ENCODE measurements at places on chromosomes 1 and 21.

GRCh38 chr1:175073061-175073460 lies 5.4 kb downstream of the TNN start:
- no peak for DNase-seq

GRCh38 chr1:175690298-175690697 lies 53.1 kb downstream of the TNR start:
- DNase-seq, result no peak

DNA sequence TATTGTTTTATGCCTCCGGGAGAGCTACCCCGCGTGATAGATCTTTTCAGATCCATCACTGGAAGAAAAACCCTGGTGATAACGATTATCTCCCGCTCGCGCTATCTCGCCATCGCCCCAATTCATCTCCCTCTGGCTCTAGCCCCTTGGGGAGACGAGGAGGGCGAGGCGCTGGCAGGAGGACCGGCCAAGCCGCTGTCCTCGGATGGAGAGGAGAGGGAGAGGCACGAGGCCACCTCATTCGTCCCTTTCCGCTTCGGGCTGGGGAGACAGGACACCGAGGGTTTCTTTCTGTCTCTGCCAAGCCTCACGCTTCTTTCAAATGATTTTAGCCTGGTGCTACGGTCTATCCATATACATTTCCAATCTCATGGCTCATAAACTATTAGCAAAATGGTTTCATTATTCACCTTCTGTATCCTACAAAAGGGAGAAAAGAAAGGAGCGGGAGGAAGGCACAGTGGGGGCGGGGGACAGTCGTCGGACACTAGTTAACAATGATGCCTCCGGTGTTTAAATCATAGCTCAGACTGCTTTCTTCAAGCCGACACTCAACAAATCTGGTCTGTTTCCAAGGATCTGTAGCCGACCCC lies 415.0 kb upstream of the ESRRG start:
- DNase-seq, result no peak

- no peak for DNase-seq
These were observed 28.4 kb downstream of the EXTL2 start for GRCh38 chr1:100866041-100866900.

GRCh38 chr1:62426237-62426636 lies 10.6 kb upstream of the USP1 start:
- DNase-seq, result no peak

DNA sequence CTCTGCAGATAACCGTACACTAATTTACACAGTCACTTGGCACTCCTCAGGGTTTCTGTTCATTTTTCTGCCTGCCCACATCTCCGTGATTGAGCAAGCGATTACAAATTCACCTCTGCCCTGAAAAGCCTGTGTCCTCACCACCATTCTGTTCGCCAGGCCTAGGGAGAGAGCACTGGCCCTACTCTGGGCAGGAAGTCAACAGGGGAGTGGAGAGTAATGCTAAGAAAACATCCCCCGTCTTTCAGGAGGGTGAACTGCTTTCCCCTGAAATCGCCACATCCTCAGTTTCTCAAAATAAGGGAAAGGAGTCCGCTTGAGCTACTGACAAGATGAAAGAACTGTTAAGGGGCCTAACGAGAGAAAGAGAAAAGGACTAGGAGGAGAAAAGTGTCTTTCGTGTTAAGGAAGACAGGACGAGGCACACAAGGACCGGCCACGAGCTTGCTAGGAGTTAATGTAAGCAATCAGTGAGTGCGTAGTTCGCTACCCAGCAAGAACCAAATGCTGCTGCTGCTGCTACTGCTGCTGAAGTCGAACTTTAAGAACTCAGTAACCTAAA lies 632 bp downstream of the PEX19 start:
- peak; percentile 32 for DNase-seq

- DNase-seq, result no peak
These were observed 6.0 kb upstream of the CITED4 start for GRCh38 chr1:40868051-40868723.

GRCh38 chr1:37169241-37169640 lies 134.9 kb upstream of the GRIK3 start:
- DNase-seq, result no peak

DNA sequence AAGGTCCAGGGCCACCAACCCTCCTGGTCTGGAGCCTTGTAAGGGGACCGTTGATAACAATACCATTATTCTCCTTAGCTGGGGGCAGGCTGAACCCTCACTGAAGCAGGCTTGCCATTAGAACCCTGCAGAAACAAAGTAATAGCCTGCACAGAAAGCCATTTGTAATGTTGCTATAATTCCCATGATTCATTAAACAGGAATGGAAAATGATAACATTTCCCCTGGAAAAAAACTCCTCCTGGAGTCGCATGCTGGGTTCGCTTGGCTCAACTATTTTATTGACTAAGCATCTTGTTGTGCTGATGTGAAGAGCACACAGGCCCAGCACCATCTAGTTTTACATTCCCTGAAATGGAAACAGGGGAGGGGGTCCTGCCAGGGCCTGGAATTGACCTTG lies 155.6 kb upstream of the CSF3R start:
- no peak for DNase-seq

- no peak for DNase-seq
These were observed 90.0 kb downstream of the NOS1AP start for GRCh38 chr1:162159515-162159914.

- DNase-seq, result no peak
These were observed 3.2 kb downstream of the EFNA4 start for GRCh38 chr1:155066777-155067176.

DNA sequence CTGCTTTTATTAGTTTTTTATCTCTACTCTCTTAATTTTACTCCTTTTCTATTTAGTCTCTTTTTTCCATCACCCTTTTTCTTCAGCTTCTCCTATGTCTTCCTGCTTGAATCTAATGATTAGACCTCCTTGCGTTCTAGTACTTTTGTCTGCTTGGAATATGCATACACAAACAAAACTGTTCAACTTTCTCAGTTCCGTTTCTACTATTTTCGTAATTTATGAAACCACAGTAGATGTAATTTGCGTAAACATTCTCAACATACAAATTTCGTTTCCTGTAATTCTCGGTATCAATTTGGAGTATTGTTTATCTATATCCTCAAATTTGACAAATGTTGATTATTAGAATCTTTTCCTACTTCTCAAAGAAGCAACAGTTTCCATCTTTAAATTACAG lies 772.5 kb downstream of the USP25 start:
- DNase-seq, result no peak

DNA sequence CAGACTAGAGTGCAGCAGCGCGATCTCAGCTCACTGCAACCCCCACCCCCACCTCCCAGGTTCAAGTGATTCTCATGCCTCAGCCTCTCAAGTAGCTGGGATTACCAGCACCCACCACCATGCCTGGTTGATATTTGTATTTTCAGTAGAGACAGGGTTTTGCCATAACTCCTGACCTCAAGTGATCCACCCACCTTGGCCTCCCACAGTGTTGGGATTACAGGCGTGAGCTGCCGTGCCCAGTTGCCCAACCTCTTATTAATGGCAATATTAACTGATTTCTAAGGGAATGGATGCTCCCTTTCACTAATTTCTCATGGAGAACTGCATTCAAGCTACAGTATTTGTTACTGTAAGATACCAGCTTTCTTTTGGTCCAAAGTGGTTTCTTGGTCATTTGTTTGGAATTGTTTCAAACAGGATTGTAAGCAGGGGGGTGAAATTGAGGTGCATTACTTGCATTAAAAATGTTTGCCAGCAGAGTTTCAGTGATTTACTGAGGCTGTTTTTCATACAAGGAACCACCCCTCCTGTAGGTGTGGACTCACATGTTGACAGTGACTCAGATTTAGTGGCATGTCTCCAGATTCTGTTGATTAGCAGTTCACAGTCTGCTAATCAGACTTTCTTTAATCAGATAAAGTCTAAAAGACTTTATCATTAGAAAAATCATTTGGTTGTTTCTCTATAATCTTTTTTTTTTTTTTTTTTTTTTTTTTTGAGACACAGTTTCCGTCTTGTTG lies 3.9 kb upstream of the TGFBR3 start:
- DNase-seq, result no peak

DNA sequence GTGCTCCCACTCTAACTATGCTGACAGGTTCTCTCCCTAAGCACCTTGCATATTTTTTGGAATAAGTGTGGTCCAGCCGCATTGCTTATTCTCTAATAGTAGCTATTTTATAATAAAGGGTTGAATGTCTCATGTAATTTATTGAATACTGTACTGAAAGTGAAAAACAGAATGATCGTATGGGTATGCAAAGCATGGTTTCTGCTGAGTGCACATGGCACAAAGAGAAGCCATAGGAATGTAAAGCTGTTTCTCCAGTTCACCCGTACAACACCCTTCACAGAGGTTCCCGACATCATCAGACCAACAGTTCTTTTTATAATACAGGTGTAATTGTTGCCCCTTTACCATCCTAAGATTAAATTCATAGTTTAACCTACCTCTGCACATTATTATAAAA lies 8.9 kb upstream of the HAO2 start:
- no peak for DNase-seq

- no peak for DNase-seq
These were observed 6.6 kb upstream of the CD48 start for GRCh38 chr1:160718210-160718609.

DNA sequence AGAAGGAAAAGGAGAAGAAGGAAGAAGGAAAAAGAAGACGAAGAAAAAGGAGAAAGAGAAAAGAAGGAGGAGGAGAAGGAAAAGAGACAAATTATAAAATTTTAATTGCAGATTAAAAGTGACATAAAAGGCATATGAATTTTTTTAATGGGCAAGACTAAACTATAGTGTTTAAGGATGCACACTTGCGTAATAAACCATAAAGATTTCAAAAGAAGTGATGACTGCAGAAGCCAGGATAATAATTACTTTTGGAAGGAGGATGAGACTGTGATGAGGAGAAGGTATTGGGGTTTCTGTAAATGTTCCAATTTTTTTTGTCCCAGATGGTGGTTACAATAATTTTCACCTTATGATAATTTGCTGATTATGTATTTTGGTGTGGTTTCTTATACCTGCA lies 243.1 kb upstream of the PKN2 start:
- DNase-seq, result no peak

GRCh38 chr1:25527946-25528595 lies 15.3 kb upstream of the LDLRAP1 start:
- no peak for DNase-seq

GRCh38 chr1:72759486-72759885 lies 477.1 kb upstream of the NEGR1 start:
- no peak for DNase-seq

DNA sequence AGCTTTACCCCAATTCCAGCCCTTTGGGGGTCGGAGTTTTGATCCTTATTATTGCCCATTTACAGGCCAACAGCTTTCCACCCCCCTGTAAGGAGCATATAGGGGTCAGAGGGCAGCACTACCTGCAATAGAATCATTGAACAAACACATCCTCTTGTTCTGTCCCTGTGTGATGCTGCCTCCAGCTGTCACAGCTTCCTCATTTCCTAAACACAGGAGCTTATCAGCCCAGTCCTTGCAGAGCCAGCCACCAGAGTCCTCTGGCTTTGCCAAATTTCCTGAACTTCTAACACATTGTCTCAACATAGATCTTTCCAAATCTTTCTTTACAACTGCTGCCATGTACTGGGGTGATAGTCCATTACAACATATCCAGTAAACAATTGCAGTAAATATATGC lies 32.8 kb upstream of the PTBP2 start:
- DNase-seq, result no peak

- no peak for DNase-seq
These were observed 255.9 kb downstream of the NFIA start for GRCh38 chr1:61337981-61338848.

DNA sequence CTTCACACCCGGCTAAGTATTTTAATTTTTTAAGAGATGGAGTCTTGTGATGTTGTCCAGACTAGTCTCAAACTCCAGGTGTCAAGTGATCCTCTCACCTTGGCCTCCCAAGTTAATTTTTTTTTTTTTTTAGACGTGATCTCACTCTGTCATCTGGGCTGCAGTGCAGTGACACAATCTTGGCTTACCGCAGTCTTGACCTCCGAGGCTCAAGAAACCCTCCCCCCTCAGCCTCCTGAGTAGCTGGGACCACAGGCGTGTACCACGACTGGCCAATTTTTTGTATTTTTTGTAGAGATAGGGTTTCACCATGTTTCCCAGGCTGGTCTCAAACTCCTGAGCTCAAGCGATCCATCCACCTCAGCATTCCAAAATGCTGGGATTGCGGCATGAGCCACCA lies 11.7 kb upstream of the IFNLR1 start:
- no peak for DNase-seq

DNA sequence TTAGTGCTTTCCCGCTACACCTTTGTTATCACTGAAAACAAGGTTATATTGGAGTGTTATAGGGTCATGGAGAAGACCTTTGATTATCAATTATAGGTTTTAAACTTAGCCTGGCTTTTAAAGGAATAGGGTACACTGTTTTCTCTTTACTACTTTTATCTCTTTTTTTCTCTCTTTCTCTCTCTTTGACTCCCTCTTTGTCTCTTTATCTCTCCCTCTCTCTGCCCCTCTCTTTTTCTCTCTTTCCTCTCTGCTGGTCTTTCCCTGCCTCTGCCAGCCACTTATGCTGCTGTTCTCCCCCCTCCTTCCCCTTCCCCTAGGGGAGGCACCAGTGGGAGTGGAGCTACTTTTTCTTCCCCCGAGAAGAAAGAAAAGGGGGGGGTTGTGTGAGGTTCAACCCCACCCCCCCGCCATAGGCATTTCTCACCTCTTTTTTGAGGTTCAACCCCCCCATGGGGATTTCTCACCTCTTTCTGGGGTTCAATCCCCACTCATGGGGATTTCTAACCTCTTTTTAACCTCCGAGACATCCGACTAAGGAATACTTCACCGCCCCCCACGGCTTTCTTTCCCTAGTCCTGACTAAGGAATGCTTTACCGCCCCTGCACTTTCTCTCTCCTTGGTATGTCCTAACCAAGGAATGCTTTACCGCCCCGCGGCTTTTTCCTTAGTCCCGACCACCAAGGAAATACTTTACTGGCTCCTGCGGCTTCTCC lies 17.2 kb upstream of the ZBTB8B start:
- DNase-seq, result no peak

GRCh38 chr1:5688081-5689077 lies 303.8 kb downstream of the NPHP4 start:
- DNase-seq, result no peak

- no peak for DNase-seq
These were observed 158.9 kb downstream of the ST6GALNAC5 start for GRCh38 chr1:77026135-77026534.

- no peak for DNase-seq
These were observed 2.2 kb downstream of the CSF1 start for GRCh38 chr1:109912873-109913272.

- no peak for DNase-seq
These were observed 173.1 kb upstream of the GALNT2 start for GRCh38 chr1:229893762-229894444.

- DNase-seq, result peak; percentile 47
These were observed 116.0 kb downstream of the TOMM20 start for GRCh38 chr1:235012436-235013210.

GRCh38 chr1:214568328-214568727 lies 16.9 kb upstream of the PTPN14 start:
- DNase-seq, result no peak
